ENCODE measurements at places on chromosomes 5 and 9. TPM values are rescaled to one million over a fixed set of nuclear protein-coding genes. Genes with fewer than 3 reads are reported as not detected.

The AGXT2 gene
- not detected for total RNA-seq

The CCL28 gene
- total RNA-seq, result 108 TPM

The C8G gene
- 3.2 TPM for total RNA-seq

GRCh38 chr5:87126869-87127268, 140.8 kb upstream of the RASA1 start:
- no peak for DNase-seq

GRCh38 chr9:133868203-133868602, 123.9 kb downstream of the VAV2 start:
- no peak for DNase-seq

DNA sequence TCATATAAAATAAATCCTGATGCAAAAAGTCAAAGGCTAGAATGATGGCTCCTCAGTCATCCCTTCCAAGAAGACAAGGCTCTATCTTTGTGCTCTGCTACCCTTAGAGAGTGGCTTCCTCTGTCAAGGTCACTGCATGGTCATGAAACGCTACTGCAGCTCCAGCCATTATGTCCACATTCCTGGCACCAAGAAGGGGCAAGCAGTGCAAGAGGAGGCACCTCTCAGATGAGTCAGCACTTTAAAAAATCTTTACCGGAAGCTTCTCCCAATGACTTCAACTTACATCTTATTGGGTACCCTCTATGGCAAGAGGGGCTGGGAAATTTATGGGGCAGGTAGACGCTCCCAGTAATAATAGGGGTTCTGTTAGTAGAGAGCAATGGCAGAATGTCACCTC, 129.5 kb upstream of the CPEB4 start:
- DNase-seq, result no peak

The DOK3 gene
- total RNA-seq, result 8.4 TPM

GRCh38 chr5:163379298-163380155, 57.9 kb upstream of the CCNG1 start:
- DNase-seq, result no peak

DNA sequence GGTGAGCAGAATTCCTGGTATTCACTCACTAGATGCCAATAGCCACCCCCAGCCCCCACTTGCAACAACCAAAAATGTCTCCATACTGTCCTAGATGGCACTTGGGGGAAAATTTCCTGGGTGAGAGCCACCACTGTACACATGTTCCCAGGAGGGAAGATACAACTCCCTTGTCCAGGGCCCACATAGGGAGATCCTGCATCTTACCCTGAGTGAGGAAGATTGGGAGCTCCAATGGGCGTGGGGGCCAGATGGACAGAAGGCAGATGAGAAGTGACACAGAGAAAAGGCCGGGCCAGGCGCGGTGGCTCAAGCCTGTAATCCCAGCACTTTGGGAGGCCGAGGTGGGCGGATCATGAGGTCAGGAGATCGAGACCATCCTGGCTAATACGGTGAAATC, 12.3 kb upstream of the IPPK start:
- no peak for DNase-seq

- no peak for DNase-seq
Observed at GRCh38 chr5:81140943-81141342, 92.2 kb upstream of the CKMT2 start.

The MYMK gene
- total RNA-seq, result not detected

DNA sequence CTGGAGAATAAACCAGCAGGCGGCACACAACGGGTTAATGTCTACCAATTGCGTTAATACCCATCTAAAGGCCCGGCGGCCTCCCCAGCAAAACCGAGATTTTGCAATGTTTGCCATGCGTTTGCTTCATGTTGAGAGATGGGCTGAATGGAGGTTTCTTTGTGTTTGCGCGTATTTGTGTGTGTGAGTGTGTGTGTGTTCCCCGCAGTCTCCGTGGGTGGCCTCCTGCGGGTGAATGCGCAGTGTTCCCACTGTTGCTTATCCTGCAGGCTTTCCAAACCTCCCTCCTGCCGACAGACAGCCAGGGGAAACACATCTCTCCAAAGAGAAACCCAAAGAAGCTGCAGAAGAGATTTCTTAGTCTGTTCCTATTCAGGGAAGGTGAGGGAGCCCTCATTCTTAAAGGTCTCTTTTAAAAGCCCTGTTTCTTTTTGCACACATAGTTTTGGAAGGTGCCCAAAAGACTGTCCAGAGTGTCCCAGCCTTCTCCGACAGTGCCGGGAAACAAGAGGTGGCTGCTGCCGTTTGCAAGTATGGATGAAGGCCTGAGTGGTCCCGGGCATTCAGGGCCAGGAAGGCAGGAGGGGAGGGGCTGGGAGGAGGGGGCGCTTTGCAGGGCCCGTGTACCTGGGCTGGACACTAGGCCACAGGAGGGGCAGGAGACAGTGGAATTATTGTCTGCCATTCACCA, 103.8 kb upstream of the ERCC6L2 start:
- DNase-seq, result no peak

The FREM1 gene
- 21.2 TPM for total RNA-seq

The SLC28A3 gene
- total RNA-seq, result 7.2 TPM

DNA sequence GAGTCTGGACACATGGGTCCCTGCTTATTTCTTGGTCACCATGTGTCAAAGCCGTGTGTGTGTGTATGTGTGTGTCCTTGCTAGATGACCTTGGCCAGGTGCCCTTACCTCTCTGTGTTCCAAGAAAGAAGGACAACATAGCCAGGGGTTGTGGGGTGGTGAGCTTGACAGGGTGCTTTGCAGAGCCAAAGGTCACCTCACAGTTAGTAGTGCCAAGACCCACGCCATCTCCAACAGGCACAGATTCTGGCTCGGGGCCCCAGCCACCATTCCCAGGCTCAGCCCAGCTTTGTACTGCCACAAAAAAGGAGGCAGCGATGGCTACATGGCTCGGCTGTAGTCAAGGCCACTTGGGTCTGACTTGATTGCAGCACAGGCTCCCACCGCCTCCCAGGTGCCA, 39.5 kb downstream of the CXXC5 start:
- no peak for DNase-seq

DNA sequence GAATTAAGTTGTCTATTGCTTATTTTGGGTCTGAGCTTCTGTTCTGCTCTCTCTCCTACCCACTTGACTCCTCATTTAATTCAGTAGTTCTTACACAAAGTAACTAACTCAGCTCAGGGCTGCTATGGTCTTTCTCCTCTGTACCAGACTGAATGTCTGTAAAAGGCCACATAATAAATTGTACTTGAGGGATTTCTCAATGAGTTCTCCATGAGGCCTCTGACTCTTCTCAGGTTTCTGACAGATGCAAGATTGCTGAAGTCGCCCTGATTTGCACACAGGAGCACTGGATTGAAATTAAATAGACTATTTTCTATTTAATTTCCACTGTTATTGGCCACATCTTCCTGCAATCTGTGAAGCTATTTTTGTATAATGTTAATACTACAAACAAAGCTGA, 2.9 kb downstream of the IQGAP2 start:
- DNase-seq, result no peak

- DNase-seq, result no peak
Observed at GRCh38 chr9:136740971-136741882, 1.5 kb downstream of the LCN10 start.

The PCDHGC5 gene
- 2.6 TPM for total RNA-seq

- DNase-seq, result no peak
Observed at GRCh38 chr5:149895416-149896345, 48.9 kb downstream of the PDE6A start.

Data from mucosa of descending colon (tissue), 3 donors.